ENCODE measurements at places on chromosomes 4 and X.

- DNase-seq = peak; percentile 19
These were observed 107.6 kb downstream of the PDLIM5 start for GRCh38 chr4:94559351-94559806.

DNA sequence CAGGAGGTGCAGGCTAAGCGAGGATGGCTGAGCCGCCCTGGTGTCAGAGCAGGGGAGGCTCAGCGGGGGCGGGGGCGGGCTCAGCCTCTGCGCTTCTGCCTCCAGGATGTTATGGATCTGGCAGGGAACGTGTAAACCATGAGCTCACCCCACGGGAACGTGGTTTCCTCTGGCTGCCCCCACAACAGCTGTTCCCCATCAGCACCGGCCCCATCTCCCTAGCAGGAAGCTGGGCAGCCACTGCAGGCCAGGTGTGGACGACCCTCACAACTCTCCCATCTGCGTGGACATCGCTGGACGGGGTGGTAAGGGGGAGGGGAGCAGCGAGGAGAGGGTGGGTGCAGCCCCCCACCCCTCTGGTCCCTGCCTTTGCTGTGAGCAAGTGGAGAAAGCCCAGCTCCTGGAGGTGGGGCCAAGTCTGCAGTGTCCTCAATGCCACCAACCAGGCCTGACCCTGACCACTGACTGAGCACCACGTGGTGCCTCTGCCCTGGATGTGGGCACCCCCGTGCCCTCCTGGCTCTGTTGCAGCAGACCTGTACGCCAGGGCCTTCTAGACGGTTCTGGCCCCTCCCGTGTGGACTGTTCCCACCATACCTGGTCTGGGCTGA, 28.1 kb upstream of the SPON2 start:
- DNase-seq = peak; percentile 42

- no peak for DNase-seq
These were observed 127.4 kb upstream of the ENPP6 start for GRCh38 chr4:184344899-184345572.

- no peak for DNase-seq
These were observed 184.7 kb downstream of the ARHGAP6 start for GRCh38 chrX:11481035-11481434.

All from DMS 273 treated with DMSO at 0.1 percent for 48 hours (cell line).